NCI-H345 (cell line): ENCODE measurements at places on chromosomes 2 and 18.

DNA sequence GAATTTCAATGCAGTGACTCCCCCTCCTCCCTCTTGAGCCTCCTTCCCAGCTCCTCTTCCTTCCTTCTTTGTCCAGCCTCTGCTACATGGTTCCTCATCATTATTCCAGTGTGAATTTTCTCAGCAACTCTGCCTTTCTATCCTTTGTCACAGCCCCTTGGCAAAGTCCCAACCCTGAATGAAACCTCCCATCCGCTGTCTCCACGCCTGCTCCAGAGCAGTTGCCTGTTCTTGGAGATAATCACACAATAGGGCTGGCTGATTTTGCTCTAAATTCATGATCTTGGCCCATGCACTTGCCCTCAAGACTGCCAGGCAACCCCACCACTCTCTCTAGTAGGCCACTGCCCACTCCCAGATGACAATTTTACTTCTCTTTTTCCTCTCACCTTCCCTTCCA, 61.4 kb downstream of the BCL2L11 start:
- DNase-seq = no peak

DNA sequence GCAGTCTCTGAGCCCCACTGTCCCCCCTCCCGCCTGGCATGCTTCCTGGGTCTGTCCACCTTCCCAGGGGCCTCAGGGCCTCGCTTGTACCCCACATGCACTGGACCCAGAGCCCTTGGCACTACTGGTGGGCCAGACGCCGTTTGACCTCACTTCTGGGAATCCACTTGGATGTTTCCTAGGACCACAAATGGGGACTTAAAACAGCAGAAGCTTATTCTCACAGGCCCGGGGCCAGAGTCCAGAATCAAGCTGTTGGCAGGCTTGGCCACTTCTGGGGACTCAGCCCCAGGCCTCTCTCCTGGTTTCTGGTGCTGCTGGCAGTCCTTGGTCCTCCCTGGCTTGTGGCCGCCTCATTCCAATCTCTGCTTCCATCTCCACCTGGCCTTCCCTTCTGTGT, 19.6 kb downstream of the ANO7 start:
- no peak for DNase-seq

DNA sequence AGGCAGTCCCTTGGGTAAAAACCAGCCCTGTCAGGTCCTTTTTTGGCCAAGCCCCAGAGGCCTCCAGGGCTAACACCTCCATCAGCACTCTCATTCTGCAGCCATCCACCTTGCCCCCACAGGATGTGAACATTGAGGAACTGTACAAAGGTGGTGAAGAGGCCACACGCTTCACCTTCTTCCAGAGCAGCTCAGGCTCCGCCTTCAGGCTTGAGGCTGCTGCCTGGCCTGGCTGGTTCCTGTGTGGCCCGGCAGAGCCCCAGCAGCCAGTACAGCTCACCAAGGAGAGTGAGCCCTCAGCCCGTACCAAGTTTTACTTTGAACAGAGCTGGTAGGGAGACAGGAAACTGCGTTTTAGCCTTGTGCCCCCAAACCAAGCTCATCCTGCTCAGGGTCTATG, 7.3 kb downstream of the IL1F10 start:
- no peak for DNase-seq

GRCh38 chr2:151347294-151347693, 10.1 kb upstream of the TNFAIP6 start:
- no peak for DNase-seq

DNA sequence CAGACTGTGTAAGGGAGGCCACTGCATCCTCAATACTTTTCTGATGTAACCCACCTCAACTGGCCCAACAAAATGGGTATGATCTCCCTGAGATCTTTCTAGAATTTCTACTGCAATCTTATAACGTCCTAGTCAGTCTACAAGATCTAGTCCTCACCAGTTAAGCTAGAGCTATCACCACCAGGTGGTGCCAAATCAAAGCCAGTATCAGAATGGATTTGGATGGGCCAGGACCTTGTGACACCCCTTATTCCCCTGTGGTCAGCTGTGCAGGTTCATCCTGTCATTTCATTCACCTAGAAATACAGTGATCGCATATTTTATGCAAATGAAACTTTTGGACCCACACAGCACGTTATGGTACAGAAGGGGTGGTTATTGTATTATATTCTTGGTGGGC, 90.3 kb downstream of the OLA1 start:
- DNase-seq = peak; percentile 35

DNA sequence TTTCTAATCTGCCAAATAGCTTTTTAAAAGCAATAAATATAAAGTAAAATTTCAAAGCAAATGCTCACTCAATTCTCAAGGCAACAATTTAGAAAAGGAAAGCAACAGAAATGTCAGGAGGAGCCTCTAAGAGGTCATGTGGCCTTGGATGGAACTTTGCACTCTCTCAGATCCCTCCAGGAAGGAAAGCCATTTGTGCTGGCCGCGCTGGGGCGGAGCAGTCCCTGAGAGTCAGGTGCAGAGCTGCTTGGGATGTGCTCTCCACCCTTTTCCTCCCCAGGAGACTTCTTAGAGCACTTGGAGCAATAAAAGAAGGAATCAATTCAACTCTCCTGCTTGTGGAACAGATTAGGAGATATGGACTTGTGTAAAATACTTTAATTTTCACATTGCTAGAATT, 379.8 kb upstream of the LINC00305 start:
- no peak for DNase-seq

GRCh38 chr18:54359233-54359632, 1.5 kb downstream of the C18orf54 start:
- no peak for DNase-seq

DNA sequence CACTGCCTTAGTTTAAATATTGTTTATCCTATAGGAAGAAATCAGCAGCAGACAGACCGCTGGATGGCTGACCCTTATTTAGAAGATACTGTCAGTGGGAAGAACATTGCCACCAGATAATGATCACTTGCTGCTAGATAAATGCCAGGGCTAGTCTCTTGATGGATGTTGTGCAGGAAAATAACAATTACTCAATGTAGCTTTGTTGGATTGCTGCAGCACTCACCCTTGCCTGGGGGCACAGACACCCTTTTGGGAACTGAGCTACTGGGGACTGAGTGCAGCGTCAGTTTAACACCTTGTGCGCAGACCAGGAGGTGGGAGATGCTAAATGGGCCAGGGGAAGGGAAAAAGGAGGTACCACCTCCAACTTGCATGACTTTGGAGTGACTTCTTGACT, 64.2 kb upstream of the CAPN13 start:
- DNase-seq = peak; percentile 65

GRCh38 chr18:1526991-1527390, 622.3 kb downstream of the ADCYAP1 start:
- no peak for DNase-seq

GRCh38 chr2:146837857-146838256, 1007.0 kb upstream of the ACVR2A start:
- DNase-seq = peak; percentile 70

DNA sequence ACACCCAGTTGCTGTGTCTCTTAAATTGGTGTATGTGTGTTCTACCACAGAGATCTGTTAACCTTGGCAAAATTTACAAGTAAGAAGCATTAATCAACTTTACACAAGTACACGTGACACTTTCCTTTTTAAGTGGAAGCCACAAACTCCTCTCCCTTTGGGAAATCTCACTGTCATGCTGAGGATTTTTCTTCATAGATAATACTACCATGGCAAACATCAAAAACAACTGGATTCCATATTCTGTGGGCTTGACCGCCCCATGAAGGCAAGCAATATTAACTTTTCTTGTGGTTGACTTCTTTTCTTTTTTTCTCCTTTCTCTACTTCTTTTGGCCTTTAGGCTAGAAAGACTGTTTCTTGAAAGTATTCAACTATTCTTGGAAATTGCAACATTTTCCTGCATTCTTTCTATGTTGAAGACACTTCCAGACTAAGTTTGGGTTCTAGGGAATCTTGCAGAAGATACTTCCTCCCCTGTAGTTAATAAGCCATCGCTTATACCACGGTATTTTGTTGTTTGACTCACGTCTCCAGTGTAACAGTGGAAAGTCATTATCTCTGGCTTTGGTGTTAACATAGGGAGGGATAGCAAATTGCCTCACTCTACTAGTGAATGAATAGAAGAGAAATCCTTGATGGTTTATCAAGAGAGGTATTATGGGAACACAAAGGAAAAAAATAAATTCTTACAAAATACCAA, 79.5 kb downstream of the SLC8A1 start:
- DNase-seq = no peak

DNA sequence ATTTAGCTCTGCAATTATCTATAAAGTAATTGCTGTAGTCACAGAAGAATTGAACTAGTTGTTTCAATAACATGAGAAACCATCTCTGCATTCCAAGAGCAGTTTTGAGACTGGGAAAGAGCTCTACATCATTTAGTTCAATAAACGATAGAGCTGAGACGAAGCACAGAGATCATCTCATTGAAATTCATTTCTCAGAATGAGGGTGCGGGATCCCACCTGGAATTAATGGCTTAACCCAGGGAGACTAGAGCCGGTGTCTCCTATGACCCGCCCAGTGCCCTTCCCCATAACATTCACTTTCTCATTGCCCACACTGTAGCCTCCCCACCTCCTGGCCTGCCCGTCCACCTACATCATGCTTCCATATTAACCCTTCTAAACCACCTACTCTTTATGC, 8.8 kb downstream of the MYCN start:
- DNase-seq = no peak

- DNase-seq = no peak
Measured at GRCh38 chr2:240783819-240784621, 36.0 kb downstream of the KIF1A start.

- no peak for DNase-seq
Measured at GRCh38 chr2:17758118-17758517, 4.2 kb downstream of the GEN1 start.

DNA sequence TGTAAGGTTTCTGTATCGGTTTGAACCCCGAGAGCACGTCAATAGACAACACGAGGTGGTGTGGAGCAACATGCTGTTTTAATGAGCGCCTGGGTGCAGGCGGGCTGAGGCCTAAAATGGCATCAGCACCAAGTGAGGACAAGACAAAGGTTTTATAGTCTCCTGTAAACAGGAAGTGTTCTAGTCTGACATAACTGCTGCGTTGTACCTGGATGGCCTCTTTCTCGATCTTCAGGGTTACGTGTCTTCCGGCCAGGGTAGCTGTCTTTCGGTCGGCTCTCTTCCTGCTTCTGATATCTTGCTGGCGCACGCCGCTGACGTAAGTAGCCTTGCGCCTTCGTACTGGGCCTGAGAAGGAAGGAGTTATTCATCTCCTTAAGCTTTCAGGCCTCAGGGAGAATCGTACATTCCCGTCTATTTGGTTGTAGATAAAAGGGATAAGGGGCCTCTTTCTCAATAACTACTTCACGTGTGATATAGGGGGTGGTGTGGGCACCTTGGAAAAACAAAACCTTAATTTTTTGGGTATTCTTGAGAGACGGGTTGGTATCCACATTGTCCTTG, 53.5 kb downstream of the KYNU start:
- no peak for DNase-seq
